Heart right ventricle (tissue), 16 donors: ENCODE measurements at places on chromosomes 6 and 20. TPM values are rescaled to one million over a fixed set of nuclear protein-coding genes. Genes with fewer than 3 reads are reported as not detected.

Gene ERVFRD-1
- total RNA-seq: not detected

Gene DSE
- total RNA-seq: 16.8 TPM

DNA sequence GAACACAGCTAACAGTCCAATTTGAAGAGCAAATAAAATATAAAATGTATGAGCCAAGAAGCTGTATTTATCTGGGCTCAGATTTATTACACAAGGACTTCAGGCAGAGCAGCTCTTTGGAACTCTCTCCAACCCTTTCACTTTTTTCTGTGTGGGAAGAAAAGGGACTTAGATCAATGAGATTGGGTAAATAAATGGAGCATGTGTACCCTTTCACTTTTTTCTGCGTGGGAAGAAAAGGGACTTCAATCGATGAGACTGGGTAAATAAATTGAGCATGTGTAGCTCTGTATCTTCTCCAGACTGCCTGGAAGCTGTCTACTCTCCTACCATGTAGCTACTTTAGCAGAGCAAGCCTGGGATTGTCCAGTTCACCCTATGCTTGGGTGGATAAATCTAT lies 10.7 kb downstream of the SLC17A3 start:
- DNase-seq: no peak

GRCh38 chr6:170279977-170280688 lies 10.7 kb downstream of the DLL1 start:
- DNase-seq: peak; percentile 70

- DNase-seq: no peak
These were observed 225.9 kb upstream of the CITED2 start for GRCh38 chr6:139600343-139600742.
